Activated naive CD4-positive, alpha-beta T cell treated with Interleukin-2 at 50 U/mL for 16 hours (primary cell): ENCODE measurements at places on chromosomes 4 and X.

DNA sequence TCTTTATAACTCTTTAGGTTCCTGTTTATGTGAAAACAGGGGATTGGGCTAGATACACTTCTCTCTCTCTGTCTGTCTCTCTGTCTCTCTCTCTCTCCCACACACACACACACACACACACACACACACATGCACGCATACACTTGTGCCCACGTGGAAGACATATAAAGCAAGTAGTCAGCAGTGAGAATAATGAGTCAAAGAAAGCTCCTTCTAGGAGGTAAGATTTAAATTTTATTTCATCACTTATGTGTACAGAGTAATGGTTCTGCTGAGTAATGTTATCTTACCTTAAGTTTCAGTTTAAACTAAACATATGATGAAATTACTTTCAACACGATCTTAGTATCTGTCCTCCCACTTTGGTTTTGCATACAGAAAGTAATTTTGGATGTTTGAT lies 243.0 kb upstream of the TEX13A start:
- DNase-seq = no peak

DNA sequence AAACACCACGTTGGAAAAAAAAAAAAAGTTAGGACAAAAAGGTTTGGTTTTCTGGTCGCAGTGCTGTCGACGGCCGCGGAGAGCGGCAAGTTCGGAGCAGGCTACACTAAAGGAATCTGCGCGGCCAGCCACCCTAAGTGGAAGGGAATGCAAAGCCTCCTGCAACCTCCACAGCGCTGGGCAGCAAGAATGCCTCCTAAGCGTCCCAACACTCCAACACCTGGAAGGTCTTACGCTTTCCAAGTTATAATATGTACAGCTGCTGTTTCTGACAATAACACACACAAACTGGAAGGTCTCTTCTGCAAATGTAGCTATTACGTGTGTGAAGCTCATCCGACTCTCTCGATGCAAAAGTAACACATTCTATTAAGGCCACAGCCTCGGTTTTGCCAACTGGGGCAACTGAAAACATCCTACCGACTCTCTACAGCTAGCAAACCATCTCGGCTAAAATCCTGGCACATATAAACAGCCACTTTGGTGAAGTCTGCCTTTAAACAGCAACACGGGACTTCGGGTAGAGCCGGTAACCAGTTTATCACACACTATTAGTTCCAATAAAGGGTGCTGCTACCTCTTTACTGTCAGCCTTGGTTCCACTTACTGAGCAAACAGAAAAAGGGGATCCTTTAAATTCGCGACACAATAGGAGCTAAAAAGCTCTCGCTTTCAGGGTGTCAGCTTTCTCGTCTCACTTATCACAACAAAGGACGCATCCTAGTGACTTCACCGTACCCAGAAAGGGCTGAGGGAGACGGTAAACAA lies 895 bp downstream of the SMIM14 start:
- peak; percentile 24 for DNase-seq

DNA sequence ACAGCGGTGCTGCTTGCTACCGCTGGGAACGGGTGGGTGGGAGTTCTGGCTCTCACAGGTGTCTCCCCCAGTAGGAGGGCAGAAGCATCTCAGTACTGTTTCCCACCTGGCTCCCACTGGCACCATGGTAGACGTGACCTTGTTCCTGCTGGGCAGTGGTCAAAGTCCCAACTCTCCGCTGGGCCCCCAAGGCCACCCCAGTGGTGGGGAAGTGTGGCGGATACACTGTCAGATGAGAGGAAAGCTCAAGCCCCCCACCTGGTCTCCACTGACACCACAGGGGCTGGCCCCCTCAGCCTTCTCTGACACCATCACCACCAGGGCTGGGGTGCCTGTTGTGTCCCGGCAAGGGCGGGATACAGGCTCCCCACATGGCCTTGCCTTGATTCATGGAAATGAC lies 24.6 kb downstream of the LETM1 start:
- DNase-seq = no peak

- no peak for DNase-seq
Measured at GRCh38 chrX:130418066-130418465, 16.3 kb downstream of the RBMX2 start.

GRCh38 chr4:76623217-76624045 lies 188.4 kb downstream of the SHROOM3 start:
- DNase-seq = no peak

DNA sequence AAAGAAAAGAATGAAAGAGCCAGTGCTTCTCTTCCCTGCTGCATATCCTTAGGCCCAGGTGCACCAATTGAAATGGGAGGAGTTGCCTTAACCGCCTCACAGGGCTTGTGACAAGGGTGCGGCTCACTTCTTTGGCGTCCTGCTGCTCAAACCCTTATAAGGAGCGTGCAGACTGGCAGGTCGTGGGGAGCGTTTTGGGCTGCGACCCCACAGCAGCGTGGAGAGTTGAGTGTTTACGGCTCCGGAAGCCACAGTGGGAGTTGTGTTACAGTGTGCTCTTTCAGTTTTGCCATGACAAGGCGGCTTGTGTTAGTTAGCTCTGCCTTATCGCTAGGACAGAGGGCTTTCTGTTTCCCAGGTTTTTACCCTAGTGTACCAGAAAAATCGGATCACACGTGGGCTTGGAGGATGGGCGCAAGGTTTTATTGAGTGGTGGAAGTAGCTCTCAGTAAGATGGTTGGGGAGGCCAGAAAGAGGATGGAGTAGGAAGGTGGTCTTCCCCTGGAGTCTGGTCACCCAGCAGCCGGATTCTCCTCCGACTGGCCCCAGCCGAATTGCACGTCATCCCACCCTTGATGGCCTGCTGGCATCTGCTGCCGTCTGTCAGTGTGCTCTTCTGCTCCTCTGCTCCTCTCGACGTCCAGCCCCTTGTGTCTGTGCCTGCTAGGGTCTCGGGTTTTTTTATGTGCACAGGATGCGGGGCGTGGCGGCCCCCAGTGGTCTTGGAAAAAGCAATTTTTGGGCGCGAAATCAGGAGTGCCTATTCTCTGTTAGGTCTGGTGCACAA lies 718.9 kb downstream of the ARAP2 start:
- DNase-seq = no peak

GRCh38 chrX:54482839-54483593 lies 13.0 kb downstream of the FGD1 start:
- no peak for DNase-seq

GRCh38 chr4:110005461-110006056 lies 92.9 kb downstream of the EGF start:
- no peak for DNase-seq

- no peak for DNase-seq
Measured at GRCh38 chrX:25016361-25016671, 551 bp upstream of the ARX start.

DNA sequence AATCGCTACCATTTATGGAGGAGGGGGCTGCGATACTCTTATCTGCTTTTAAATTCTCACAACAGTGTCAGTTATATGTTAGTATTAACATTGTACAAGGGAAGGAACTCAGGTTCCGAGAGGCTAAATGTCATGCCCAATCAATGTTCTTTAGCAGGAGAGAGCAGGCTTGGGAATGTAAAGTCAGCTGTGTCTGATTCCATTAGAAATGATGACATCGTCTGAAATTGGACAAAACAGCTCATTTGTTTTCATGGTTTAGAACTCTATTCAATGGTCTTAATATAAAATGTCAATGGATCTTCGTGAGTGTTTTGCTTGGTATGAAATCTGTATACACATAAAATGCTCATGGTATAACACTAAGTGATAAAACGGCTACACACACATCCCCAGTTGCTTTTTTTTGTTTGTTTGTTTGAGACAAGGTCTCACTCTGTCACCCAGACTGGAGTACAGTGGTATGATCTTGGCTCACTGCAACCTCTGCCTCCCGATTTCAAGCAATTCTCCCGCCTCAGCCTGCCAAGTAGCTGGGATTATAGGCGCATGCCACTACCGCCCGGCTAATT lies 11.9 kb upstream of the SH3KBP1 start:
- DNase-seq = no peak

- DNase-seq = no peak
Measured at GRCh38 chr4:8656185-8656517, 63.6 kb downstream of the CPZ start.

DNA sequence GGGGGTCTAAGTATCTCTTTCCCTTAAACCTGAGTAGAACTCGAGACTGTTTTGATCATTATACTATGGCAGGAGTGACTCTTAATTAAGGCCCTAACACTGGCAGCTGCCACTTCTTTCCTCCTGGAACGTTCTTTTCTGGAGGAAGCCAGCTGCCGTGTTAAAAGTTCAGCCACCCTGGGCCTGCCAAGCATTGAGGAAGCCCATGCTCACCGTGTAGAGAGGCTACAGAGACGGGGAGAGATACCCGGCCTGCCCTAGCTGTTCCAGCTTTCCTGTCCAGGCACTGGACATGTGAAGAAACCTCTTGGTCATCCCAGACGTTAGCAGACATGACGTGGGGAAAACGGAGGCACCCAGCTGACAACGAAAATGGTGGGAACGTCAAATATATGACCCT lies 274.1 kb downstream of the ARHGAP10 start:
- DNase-seq = no peak

DNA sequence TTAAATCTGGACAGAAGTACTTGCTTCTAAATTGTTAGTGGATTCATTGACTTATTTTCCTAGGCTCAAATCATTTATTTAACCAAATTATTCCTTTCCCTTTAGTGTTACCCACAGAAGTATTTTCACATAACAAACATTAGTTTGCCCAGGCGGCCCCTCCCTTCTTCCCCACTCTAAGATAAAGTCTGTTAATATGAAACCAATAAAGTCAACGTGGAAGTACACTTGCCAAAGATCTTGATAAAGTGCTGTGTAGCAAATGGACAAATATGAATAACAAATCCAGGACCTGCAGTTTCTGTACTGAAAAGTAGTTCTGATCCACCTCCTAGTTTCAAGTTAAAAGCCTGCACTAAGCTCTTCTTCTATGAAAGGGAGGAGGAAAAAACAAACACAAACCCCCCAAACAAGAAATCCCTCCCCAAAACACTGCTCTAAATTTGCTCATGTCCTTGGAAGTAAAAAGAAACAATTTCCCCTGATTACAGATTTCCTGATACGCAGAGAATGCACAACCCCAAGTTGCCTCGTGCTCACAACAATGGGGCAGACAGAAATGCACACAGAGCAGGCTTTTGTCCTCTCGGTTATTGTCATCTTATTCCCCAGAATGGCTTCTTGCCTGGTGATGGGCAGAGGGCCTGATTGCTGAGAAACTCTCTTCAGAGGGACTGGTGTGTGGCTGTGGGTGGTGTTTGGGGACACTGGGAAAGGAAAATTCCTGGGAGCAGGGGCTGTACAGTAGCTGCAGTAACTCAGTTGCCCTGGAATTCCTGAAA lies 23.2 kb downstream of the TMSB4X start:
- DNase-seq = no peak

GRCh38 chr4:2045518-2045951 lies 13.6 kb upstream of the NAT8L start:
- DNase-seq = no peak

GRCh38 chr4:139528377-139529005 lies 27.5 kb downstream of the SETD7 start:
- no peak for DNase-seq

GRCh38 chr4:156422576-156422975 lies 468.9 kb upstream of the CTSO start:
- no peak for DNase-seq

DNA sequence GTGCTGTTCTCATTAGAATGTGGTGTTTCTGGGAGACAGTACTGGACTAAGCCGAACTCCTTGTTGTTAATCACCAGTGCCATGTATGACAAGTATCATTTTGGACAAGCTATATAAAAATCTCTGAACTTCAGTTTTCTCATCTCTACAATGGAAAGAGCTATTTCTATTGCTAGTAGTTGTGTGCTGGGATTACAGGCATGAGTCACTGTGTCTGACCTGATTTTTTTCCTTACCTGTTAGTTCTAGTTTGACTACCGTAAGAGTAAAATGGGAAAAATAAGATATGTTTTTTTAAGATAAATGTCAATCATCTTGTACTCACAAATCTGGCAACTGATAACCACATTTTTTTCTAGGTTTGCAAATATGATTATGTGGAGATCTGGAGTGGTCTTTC lies 192.3 kb downstream of the TLL1 start:
- no peak for DNase-seq

DNA sequence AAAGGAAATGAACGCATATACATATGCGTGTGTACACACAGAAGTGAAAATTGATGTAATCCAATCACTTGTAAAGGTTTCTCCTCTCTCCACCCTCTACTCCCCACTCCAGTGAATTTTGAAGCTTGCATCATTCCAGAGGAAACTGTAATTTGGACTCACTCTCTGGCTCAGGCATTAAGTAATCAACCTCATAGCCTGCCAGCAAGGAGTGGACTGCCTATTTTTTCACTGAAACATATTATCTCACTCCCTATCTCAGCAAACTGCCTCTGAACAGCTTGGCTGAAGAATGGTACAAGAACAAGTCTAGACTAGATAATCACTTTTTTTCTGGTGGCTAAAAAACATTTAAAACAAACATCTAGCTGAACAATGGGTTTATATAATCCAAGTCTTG lies 124.2 kb downstream of the C4orf51 start:
- DNase-seq = no peak

- DNase-seq = no peak
Measured at GRCh38 chr4:99655308-99656081, 2.1 kb downstream of the C4orf54 start.

DNA sequence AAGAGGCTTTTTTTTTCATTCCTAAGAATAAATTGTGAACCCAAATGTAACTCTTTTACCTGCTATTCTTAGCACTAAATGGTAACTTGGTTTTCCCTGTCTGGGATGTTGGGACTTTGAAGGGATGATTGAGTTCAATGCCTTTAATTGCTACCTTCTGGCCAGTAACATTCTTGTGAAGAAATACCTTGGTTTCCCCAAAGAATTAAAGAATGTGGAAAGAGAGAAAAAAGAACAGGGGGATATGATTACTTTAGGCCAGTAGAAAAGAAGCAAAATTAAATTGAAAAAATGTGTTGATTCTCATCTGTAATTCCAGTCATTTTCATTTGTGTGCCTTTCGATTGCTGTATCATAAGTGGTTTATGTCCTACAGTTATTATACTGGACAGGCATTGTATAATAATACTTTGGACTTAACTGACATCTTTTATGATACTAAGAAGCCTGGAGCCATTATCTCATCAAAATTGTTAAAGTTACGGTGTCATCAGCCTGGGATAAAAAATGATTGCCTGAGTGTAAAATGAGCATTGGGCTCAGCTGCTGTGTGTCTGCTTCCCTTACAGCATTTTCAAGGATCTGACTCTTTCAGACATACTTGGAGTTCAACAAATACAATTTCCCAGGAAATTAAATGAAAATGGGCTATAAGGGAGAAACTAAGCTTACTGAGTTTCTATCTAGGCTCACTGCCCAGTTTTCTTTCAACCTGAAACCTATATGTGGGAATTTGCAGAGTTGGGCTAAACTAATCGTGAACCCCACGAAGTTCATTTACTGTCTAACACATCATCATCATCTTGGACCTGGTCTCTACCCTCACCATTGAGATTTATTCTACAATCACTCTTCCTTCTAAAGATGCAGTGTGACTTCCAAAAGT lies 146.3 kb downstream of the SHROOM3 start:
- no peak for DNase-seq

DNA sequence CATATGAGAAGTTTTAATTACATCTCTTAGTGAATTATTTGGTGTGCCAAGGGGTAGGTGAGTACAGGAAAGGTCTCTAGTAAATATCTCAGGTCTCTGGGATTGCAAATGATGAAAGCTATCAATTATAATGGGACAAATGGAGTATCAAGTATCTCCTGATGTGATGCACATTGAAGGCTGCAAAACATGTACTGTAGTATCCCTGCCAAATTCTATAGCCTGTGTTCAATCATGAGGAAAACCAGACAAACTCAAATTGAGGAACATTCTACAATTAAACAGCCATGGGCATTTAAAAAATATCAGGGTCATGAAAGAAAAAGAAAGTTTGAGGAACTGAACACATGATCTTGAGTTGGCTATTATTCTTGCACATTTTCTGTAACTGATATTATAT lies 665.4 kb upstream of the PABPC4L start:
- no peak for DNase-seq

- no peak for DNase-seq
Measured at GRCh38 chrX:112834031-112834845, 6.4 kb downstream of the AMOT start.
